ENCODE measurements at places on chromosomes 2 and 18.

- peak; percentile 24 for DNase-seq
Observed at GRCh38 chr18:44682201-44682870, 1.6 kb downstream of the SETBP1 start.

DNA sequence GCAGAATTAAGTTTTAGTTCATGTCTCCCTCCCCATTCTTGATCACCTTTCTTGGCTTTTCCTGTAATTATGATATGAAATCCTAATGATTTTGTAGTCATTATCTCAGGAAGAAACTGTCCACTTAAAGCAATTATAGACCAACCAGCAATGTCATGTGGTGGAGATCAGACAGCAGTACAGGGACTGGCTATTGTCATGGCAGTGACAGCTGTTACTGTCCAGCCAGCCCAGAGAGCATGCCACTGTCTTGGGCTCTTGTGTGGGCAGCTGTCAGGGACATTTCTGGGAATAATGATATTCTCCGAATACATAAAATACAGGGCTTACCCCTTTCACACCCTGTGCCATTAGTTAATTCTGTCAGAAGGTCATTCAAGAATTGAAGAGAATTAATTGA, 355.3 kb upstream of the RAB12 start:
- DNase-seq, result no peak

DNA sequence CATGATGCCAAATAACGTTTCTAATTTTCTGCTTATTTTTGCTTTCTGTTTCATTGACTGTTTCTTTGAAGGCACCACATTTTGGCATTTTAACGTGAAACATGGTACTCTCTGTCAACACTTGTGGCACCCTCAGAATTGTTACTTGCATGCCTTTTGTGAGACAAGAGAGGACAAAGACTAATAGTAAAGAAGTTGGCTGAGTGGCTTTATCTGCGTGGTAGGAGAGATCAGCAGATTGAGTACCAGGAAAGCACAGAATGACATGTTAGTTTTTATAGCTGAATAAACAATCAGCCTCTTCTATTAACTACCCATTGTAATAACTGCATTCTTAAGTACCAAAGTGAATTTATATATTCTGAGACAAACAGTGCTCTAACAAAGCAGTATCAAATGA, 8.6 kb downstream of the ZNF638 start:
- DNase-seq, result no peak

DNA sequence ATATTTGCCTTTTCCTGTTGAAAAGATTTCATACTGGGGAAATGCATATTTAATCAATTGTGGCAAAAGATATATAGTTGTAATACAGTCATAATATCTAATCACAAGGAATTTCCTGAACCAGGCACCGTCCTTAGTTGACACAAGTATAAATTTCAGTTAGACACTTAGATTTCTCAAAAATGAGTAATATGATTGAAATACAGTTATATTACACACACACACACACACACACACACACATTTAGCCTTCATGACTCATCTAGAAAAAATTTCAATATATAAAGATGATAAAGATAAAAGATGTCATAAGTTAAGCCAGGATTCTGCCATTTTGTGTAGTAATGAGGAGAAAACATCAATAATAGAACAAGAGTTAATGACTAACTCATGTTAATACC, 258.4 kb upstream of the ZNF804A start:
- no peak for DNase-seq

GRCh38 chr2:175832866-175833265, 169.2 kb downstream of the LNPK start:
- no peak for DNase-seq

- DNase-seq, result no peak
Observed at GRCh38 chr2:238652771-238653157, 195.1 kb upstream of the TWIST2 start.

DNA sequence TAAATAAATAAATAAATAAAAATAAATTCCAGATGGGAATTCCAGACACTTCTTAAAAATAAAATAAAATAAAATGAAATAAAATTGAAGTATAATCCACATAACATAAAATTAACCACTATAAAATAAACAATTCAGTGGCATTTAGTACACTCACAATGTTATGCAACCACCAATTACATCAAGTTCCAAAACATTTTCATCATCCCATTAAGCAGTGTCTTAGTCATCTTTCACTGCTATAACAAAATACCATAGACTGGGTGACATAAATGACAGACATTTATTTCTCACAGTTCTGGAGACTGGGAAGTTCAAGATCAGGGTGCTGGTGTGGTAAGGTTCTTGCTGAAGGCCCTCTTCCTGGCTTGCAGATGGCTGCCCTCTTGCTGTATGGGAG, 22.6 kb upstream of the PROKR1 start:
- DNase-seq, result no peak

- DNase-seq, result no peak
Observed at GRCh38 chr2:172251231-172251630, 148.5 kb upstream of the DLX2 start.

DNA sequence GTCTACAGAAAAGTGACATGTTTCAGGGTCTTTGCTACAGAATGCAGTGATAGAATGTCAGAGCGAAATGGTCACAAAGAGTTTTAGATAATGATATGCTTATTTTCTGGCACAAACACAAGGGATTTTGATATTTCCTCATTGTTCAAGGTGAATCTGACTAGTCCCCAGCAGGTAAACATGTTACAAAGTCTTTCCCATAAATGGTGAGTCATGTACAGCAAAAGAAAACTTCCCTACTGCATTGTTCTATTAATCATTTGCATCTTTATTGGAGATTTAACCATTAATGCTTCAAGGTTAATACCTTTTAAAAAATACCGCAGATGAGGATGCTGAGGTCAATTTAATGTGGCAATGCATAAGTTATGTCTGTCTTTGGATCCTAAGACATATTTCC, 19.1 kb upstream of the TRIB2 start:
- DNase-seq, result no peak

- DNase-seq, result no peak
Observed at GRCh38 chr2:230575642-230576324, 136.9 kb upstream of the CAB39 start.

- peak; percentile 75 for DNase-seq
Observed at GRCh38 chr2:172095146-172095904, 7.4 kb downstream of the DLX2 start.

Measured in GM06990 (cell line).